ENCODE measurements at places on chromosomes 13 and 19.

GRCh38 chr19:2758601-2759313 lies 18.9 kb upstream of the SLC39A3 start:
- no peak for DNase-seq

GRCh38 chr13:45109102-45109720 lies 11.1 kb upstream of the GTF2F2 start:
- no peak for DNase-seq

- no peak for DNase-seq
These were observed 13.6 kb upstream of the ICAM3 start for GRCh38 chr19:10352764-10353671.

GRCh38 chr19:50633973-50634372 lies 5.7 kb downstream of the SYT3 start:
- DNase-seq: no peak

DNA sequence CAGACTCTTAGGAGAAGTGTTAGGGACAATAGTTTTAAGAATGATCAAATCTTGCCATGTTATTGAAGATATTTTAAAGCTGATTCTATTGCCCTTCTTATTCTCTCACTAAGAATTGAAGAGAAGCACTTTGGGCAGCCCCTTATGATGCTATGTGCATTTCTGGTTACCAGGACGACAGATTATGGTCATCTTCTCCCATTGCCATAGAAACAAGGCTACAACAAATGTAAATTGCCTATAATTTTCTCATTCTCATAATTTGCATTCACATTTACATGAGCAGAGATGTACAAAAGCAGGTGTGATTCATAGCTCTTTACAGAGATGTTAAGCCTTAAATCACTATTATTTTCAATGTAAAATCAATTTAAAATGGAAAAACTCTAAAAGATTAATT lies 137.3 kb upstream of the PCDH9 start:
- DNase-seq: no peak

DNA sequence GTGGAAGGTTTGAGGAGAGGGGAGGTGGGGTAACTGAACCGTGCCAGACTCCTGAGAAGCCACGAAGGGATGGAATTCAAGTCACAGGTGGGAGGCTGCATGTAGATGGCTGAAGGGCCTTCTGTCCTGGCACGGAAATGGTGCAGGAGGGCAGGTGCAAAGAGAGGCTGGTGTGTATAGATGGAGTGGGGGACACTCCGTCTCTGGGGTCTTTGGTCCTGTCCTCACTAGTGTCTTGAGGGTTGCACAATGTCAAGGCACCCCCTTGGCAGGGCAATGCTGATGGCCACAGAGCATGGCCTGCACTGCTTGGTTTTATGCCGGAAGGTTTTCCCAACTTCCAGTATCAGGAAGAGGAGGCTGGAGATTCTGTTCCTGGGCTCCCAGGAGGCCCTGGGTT lies 82.7 kb upstream of the SIAH3 start:
- no peak for DNase-seq

- DNase-seq: no peak
These were observed 37.9 kb downstream of the N4BP2L1 start for GRCh38 chr13:32390048-32390447.

DNA sequence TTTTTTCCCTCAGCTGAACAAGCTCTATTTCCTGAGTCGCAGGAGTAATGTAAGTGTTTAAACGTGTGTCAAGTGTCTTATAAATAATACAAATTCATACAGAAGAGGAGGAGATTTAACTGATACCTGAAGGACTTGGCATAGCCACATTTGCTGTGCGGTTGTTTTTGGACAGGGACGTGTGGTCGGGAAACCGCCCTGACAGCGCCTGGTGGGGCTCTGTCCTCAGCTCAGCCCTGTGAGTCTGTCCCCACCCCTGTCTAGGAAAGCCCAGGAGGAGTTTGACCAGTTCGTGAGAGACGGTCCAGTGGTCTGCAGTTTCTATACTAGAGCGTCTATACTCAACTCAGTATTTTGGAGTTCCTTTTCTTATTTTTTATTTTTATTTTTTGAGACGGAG lies 16.7 kb downstream of the ZIC2 start:
- DNase-seq: no peak

Measured in stromal cell of bone marrow (primary cell).